GM12892 (cell line): ENCODE measurements at places on chromosomes 1 and 21.

- DNase-seq: no peak
These were observed 45.7 kb upstream of the ETV3 start for GRCh38 chr1:157183870-157184269.

DNA sequence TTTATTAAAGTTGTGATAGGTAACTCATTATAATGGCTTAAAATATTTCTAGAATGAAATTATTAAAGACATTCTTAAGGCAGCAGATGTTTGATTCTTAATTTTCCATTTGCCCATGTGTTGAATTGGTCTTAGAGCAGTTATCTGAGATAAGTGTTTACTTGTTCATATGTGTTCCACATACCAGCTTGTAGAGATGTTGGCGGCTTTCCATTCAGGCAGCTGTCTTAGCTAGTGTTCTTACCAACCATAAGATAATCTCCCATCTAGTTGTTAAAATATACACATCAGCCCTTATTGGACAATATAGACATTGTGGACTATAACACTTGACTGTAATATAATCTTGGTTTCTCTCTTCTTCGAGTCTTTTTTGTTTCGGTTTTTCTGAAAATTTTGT is 1372.9 kb upstream of the ADGRL2 start:
- no peak for DNase-seq

DNA sequence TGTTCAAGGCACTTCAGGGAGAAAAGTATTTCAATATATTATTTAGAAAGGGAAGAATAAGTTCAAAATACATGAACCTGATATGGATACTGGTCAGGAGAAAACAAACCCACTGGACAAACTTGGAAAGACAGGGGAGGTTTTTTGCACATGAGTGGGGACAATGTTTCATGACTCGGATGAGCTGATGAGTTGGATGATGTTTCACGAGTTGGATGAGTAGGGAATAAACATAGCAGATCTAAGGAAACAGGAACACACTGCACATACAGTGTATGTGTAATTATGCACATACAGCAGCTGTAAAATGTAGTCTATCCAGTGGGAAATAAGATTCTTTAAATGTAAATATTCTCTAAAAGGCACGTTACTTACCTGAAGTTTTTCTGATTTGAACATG is 682.9 kb upstream of the ADAMTS5 start:
- DNase-seq: no peak

DNA sequence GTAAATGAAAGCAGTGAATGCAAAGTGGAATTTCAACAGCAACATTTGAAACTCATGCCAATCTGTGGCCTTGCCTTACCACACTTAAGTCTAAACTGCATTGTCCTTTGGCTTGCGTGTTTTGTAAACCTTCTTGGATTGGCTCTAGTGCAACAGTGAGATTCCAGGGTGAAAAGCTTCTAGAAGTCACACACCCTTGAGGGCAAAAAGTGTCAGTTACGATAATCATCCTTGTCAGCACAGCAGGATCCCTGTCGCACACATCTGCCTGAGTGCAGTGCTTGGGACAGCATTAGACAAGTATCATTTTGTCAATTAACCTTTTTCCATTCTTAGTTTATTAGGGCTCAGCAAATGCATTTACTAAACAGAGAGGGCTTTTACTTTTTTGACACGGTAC is 243.4 kb upstream of the PTBP2 start:
- no peak for DNase-seq

DNA sequence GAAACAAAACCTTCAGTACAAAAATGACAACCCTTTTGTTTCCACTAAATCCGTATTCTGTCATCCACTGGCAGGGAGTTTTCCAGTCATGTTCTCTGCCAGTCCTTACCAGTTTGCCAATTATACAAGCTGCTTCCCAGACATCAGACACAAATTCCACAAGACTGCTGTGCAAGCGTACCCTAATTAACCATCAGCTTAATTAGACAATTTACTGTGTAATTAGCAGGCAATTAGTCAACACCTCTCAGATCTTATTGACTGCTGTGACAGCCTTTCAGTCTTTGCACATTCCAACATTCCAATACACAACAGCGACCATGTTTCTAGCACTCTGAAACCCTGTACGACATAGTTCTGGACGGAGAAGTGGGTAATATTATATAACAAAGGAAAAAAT is 420.1 kb downstream of the DPYD start:
- no peak for DNase-seq

- DNase-seq: no peak
These were observed 96.6 kb downstream of the WDR4 start for GRCh38 chr21:42782723-42783242.

DNA sequence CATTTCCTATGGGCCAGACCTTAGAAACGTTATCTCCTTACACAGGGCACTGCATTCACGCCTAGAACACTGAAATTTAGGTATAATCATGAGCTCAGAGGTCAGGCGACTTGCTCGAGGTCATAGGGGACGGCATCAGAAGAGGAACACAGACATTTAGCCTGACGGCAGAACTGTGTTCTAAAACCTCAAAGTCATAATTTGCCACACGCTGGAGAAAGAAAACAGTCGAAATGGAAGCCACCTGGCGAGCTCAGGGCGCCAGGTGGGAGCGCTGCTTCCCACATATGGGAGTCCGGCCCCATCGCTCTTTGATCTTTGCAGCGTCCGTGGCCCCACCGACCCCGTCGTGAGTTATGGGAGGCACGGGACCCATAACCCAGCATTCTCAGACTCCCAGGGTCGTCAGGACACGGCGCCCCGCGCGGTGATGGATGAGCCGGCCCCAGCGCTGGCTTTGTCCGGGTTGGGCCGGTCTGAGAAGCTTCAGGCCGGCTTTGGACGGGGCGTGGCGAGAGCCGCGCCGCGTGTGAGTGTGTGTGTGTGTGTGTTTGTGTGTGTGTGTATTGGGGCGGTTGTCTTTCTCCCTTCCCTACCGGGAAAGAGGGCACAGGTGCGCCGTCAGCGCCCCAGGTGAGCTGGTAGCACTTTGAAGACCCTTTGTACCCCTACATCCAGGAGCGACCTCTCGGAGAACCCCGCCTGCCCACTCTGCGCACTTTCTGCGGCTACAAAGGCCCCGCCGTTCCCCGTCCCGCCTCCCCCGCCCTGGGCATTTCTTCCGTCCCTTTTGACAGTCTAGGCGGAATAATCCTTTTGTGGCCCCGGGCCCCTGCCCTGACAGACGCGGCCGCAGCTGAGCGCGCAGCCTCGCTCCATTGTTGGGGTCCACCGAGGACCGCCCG is 861 bp upstream of the DRAXIN start:
- no peak for DNase-seq

- no peak for DNase-seq
These were observed 2.6 kb upstream of the EEIG2 start for GRCh38 chr1:108557296-108557695.

DNA sequence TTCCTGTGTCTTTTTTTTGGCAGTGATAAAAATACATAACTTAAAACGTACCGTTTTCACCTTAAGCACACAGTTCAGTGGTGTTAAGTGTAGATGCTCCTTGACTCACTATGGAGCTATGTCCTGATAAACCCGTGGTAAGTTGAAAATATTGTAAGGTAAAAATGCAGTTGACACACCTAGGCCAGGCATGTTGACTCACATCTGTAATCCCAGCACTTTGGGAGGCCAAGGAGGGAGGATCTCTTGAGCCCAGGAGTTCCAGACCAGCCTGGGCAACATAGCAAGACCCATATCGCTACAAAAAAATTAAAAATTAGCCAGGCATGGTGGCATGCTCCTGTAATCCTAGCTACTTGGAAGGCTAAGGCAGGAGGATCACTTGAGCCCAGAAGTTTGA is 73.6 kb upstream of the COG2 start:
- no peak for DNase-seq

GRCh38 chr1:89809556-89809955 is 11.3 kb upstream of the LRRC8D start:
- DNase-seq: no peak

GRCh38 chr1:85279458-85280080 is 3.1 kb upstream of the BCL10 start:
- DNase-seq: no peak

DNA sequence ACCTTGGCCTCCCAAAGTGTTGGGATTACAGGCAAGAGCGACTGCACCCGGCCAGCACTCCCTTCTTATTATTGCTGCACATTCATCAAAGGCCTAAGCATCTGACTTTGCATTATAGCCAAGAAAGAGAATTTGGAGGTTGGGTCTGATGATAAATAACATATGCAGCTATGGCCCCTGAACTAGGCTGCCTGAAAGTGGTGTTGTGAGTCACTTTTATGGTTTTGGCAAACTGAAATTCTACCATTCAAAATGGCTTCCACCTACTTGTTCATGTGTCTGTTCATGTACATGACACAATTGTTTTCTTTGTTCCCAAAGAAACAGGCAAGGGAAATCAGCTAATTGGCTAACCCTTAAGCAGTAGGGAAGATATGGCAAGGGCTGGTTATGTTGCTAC is 25.0 kb upstream of the UAP1 start:
- DNase-seq: no peak

DNA sequence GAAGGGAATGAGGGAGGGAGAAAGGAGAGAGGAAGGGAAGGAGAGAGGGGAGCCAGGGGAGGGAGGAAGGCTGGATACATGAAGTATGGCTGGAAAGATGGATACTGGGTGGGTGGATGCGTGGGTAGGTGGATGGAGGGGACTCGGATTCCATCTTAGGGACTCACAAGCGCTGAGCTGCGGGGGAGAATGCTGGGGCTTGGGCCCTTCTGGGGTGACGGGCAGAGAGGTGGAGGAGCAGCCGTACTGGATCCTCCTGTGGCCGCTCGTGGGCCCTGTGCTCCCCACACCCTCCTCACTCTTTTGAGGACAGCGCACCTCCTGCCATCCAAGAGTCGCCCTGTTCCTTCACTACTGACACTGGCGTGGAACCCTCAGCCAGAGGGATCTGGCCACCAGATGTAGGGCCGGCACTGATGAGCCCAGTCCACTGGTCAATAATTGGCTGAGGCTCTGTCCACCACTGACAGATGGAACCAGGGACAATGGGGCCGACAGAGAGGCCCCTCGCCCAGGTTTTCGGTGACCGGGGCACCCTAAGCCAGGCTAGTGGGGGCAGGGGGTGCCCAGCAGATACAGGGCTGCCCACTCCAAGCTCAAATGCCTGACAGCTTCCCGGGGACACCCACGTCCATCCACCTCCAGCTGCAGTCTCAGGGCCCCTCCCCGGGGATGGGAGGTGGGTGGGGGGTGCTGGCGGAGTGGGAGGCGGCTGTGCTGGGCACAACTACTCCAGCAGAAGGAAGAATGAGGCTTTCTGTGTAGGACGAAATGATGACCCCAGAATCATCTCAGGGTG is 4.4 kb upstream of the ACTRT2 start:
- DNase-seq: no peak

- no peak for DNase-seq
These were observed 24.6 kb upstream of the KIF1B start for GRCh38 chr1:10185759-10186158.

- peak; percentile 62 for DNase-seq
These were observed 10.3 kb downstream of the ALX3 start for GRCh38 chr1:110060034-110060661.

GRCh38 chr21:42179316-42179715 is 39.6 kb upstream of the ABCG1 start:
- no peak for DNase-seq

GRCh38 chr21:38377165-38378088 is 120.6 kb downstream of the KCNJ15 start:
- DNase-seq: no peak
